ENCODE measurements at places on chromosomes 16 and 17.

DNA sequence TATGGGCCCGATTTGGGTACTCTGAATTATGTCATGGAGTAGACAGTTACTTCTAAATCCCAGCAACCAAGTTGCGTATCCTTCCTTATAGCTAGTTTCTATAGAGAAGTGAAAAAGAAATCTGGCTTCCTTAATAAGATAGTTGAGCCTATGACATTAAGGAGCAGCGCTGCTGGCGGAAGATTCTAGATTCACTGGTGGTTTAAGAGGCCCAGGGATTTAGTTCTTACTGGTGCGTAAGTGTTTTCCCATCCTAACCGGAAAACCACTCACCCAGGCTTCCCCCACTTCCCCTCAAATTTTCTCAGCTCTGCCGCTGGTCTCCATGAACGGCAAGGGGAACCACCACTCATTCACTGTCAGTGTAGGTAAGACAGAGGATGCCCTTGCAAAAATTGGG is 230.4 kb downstream of the CPPED1 start:
- no peak for DNase-seq

- no peak for DNase-seq
Observed at GRCh38 chr17:75456039-75456416, 407 bp upstream of the TMEM94 start.

DNA sequence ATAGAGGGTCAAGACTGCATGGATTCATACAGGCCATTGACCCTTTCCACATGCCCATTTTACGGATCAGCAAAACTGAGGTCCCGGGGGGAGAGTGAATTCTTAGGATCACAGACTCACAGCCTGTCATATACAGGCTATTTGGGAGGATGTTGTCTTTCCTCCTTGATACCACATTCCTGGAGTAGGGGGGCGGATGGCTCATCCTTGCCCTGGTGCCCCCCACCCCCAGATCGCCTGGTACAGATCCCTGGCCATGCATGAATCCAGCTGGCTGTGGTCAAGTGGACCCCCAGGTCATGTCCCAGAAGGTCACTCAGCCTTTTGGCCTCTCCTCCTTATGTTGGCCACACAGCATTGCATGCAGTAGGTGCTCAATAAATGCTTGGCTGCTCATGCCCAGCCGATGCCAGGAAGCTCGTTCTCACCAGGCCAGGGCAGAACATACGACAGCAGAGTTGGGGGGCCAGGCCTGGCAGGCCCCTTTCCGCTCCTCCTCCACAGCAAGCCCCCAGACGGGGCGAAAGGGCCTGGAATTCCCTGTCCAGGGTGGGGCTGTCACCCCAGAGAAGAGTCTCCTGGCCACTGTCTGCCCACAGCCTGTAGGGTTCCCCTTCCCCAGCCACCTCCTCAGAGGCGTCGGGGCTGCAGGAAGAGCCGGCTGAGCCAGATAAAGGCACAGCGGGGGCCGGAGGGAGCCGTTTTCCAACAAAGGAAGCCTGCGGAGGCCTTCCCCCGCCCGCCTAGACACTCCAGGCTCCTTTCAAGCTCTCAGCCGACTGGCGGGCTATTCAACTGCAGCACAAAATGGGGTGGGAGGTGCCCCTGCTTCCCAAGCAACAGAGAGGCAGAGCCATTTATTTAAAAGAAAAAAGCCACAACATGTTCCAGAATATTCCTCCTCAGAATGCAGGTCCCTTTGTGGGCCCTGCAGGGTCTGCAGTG is 215.7 kb upstream of the CIBAR2 start:
- DNase-seq = peak; percentile 69

DNA sequence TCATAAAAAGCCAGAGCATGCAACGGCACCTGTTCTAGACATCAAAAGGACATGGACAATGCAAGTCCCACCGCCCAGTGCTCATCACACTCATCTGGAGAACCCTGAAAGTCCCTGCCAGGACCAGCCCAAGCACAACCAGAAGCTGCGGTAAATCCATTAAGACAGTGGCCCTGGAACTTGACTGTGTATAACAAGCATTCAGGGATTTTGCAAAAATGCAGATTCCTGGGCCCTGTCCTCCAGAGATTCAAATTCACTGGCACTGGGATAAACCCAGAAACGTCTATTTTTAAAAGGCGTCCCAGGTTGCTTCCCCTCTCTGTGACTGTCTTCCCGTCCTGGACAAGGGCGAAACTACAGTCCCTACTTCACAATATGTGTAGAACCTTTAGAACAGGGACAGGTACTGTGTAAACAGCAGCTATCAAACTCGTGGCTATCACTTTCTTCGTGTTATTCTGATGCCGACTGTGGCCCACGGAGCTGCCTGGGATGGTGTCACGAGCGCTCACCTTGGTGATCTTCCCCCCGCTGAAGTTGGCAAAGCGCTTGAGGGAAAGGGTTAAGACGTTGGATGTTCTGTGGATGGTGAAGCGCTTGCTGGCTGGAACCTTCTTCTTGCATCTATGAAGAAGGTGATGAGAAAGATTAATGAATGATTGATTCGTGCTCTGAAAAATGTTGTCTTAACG is 22.3 kb downstream of the USP36 start:
- no peak for DNase-seq

DNA sequence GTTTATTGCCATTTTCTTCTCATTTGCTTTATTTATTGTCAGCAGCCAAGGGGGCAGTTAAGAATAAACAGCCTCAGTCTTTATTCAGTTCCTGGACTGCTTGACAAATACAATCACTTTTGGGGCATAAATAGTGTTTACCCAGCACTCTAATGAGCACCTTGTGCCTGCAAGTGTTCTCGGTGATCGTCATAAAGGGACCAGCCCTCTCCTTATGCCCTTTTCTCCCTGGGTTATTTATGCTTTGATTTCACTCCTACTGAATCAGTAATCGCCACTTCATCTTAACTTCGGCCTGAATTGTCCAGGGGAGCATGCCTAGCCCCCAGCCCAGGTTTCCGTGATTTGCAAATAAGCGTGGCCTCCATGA is 55.7 kb upstream of the CACNG5 start:
- DNase-seq = no peak

- no peak for DNase-seq
Observed at GRCh38 chr17:6994666-6995256, 1.1 kb upstream of the ALOX12 start.

DNA sequence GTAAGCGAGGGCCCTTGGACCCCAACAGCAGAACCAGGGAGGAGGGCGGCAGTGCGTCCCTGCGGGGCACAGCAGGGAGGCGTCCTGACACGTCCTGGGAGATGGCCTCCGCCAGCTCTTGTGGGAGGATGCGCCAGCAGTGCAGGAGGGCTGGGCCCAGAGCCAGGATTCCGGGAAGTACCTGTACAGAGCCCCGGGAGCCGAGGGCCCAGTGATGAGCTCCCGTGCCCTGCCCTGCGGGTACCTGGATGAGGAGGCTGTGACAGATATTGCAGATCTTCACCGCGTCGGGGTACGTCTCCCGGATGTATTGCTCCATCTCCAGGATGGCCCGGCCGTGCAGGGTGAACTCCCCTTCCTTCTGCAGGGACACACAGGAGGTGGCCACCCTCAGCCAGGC is 23.1 kb downstream of the KDM8 start:
- DNase-seq = no peak

- no peak for DNase-seq
Observed at GRCh38 chr16:85619101-85619891, 6.2 kb downstream of the GSE1 start.

DNA sequence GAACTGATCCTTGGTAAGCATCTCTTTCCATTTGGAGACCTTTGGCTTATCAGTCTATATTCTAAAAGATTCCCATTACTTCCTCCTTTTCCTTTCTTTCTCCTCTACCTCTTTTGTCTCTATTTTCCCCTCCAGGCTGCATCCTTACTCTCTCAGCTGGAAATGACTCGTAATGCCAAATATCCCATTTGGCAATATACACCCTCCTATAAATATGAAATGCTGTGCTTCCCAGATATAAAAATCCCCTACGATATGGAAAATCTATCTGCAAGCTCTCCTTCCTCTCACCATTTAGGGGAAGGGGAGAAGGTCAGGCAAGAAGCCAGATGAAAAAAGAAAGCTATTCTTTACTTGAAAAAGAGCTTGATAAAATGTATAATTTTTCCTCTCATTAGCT is 39.9 kb downstream of the XPO6 start:
- no peak for DNase-seq
